NCI-H446 (cell line): ENCODE measurements at places on chromosomes 3 and 15.

- DNase-seq: no peak
Observed at GRCh38 chr3:180417241-180417640, 184.7 kb upstream of the TTC14 start.

- DNase-seq: no peak
Observed at GRCh38 chr3:82132210-82133069, 371.0 kb upstream of the GBE1 start.

DNA sequence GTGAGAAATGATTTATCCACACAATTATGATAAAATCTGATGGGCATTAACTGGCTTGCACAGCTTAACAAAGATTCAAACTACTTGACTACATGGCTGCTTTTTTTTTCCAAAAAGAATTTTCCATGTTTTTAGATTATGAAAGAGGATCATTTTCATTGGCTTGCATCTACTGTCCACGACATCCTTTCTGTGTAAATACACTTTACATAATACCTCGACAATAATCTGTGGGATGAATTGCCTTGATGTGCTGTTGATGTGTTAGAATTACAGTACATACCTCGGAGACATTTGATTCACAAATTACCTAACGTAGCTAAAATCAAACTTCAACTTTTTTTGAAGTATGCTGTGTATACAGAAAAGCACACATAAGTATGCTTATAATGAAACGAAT is 104.4 kb downstream of the PPP2R3A start:
- DNase-seq: no peak

- DNase-seq: no peak
Observed at GRCh38 chr15:92947071-92947730, 47.1 kb downstream of the CHD2 start.

GRCh38 chr3:180704532-180704931 is 25.2 kb upstream of the CCDC39 start:
- no peak for DNase-seq

DNA sequence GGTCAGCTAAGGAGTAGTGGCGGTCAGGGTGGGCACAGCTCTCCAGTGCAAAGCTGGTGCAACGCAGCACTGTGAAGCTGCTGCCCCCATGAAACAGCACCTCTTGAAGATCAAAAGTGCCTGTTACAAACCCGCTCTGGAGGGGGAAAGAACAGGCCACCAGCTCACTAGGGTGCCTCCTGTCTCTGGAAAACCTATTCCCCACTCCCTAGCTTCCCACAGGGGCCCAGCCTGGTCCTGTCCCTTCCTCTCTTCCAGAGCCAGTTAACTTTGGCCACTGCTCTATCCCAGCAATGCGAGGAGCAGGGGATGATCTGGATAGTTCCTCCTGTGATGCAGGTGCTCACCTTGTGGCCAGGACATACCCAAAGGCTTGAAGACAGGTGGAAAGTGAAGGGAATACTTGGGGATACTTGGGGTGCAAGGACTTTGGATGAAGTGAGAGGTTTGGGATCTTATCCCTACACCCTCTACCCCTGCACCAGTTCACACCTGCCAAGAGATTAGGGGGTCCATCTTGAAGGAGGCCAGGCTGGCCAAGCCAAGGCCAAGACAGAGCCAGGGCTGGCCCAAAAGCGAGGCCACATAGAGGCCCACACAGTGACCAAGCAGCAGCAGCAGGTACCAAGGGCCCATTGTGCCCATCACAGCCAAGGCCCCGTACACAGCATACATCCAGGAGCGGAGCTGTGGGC is 4.2 kb downstream of the HHATL start:
- DNase-seq: no peak

DNA sequence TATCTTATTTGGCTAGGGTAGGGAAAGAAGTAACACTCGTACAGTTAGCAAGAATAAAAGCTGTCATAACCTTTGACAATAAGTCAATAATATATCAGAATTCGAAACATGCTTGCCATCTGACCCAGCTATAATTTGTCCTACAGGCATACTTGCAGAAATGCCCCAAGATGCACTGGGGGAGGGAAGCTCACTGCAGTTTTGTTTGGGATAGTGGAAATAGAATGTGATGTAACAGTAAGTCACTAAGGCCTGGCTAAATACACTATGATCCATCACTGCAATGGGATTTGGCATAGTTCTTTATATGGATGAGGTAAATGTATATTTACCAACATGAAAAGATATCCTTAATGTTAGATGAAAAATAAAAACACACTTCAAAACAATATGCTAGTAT is 25.5 kb upstream of the TMOD3 start:
- no peak for DNase-seq

GRCh38 chr3:37762698-37763097 is 99.0 kb upstream of the CTDSPL start:
- DNase-seq: no peak

DNA sequence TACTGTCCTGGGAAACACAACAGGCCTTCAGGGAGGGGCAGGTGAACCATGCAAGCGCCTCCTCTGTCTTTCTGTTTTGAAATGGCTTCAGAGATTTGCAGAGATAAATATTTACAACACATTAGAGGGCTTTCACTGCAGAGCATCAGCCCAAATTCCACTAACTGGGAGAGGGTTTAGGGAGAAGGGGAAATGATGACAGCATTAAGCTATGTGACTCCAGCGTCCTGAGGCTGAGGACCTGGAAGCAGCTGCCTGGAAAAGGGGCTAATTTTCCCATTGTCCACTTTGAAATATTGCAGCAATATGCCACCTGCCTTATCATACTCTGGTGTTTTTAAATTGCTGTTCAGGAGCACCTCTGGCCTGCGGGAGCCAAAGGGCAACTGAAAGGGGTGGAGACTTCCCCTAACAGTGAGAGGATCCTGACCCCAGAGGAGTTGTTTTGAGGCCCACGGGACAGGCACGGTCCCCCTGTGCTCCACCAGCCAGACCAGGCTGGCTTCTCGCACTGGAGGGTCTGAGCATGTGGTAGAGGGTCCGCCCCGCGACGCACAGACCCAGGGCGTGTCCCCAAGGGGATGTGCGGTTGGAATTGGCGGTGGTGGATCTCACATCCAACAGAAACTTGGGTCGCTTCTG is 110.6 kb downstream of the XXYLT1 start:
- no peak for DNase-seq

- DNase-seq: no peak
Observed at GRCh38 chr3:45955017-45955647, 11.9 kb downstream of the CXCR6 start.

DNA sequence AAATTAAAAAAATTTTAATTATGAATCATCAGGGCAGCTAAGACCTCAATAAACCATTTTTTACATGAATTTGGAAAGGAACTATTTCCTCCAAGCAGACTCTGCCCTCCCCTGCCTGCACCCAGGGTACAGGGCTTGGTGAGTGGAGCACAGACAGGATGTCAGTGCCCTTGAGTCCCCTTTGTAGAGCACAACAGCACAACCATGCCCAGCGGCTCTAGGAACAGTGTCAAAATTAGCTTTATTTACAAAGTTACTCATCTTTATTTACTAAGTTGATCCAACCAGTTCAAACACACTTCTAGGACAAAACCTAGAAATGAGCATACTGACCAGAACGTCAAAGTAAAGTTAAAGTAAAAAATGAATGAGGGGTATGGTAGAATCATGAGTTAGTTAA is 90.6 kb upstream of the TSC22D2 start:
- DNase-seq: no peak

- no peak for DNase-seq
Observed at GRCh38 chr3:106068795-106069194, 200.0 kb upstream of the CBLB start.

GRCh38 chr3:55554634-55555425 is 67.7 kb upstream of the WNT5A start:
- no peak for DNase-seq

GRCh38 chr3:43017004-43017403 is 37.9 kb downstream of the GASK1A start:
- DNase-seq: no peak

DNA sequence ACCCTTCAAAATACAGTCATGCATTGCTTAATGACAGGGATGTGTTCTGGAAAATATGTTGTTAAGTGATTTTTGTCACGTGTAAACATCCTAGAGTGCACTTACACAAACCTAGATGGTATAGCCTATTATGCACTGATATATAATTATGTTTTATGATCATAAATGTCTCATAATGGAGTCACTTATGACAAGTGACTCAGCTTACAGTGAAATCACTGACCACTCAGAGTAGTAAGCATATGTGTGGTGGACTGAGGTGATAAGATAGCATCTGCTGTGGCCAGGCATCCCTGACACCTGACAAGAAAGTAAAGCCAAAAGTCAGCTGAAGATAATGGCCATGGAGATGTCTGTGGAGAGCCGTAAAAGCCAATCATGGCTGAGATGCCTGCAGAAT is 5.4 kb downstream of the ACAD11 start:
- DNase-seq: no peak

GRCh38 chr3:9198899-9199335 is 50.5 kb downstream of the SRGAP3 start:
- no peak for DNase-seq

GRCh38 chr15:27495963-27496459 is 525.0 kb downstream of the GABRG3 start:
- peak; percentile 76 for DNase-seq

- DNase-seq: peak; percentile 60
Observed at GRCh38 chr3:171283183-171283847, 176.9 kb downstream of the TNIK start.

- no peak for DNase-seq
Observed at GRCh38 chr3:191235331-191236314, 36.6 kb downstream of the OSTN start.

DNA sequence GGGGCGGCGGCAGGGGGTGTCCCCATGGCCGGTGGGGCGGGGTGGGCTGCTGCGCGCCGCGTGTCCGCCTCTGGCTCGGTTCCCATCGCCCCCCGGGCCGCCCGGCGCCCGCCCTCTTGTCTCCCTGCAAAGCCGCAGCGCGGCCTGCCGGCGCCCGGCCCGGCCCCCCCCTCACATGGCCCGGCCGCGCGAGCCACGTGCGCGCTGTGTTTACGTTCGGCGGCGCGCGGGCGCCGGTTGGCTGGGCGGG is 502 bp downstream of the NR1D2 start:
- DNase-seq: no peak

- no peak for DNase-seq
Observed at GRCh38 chr3:176074096-176074495, 1123.2 kb downstream of the TBL1XR1 start.

DNA sequence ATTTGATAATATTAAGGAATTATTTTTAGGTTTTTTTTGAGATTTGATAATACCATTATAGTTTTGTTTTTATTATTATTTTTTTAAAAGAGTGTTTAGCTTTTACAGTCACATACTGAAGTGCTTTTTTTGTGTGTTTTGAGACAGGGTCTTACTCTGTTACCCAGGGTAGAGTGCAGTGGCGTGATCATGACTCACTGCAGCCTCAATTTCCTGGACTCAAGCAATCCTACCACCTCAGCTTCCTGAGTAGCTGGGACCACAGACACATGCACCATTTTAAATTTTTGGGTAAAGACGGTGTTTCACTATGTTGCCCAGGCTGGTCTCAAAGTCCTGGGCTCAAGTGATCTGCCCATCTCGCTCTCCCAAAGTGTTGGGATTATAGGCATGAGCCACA is 73.0 kb downstream of the SUMF1 start:
- no peak for DNase-seq

DNA sequence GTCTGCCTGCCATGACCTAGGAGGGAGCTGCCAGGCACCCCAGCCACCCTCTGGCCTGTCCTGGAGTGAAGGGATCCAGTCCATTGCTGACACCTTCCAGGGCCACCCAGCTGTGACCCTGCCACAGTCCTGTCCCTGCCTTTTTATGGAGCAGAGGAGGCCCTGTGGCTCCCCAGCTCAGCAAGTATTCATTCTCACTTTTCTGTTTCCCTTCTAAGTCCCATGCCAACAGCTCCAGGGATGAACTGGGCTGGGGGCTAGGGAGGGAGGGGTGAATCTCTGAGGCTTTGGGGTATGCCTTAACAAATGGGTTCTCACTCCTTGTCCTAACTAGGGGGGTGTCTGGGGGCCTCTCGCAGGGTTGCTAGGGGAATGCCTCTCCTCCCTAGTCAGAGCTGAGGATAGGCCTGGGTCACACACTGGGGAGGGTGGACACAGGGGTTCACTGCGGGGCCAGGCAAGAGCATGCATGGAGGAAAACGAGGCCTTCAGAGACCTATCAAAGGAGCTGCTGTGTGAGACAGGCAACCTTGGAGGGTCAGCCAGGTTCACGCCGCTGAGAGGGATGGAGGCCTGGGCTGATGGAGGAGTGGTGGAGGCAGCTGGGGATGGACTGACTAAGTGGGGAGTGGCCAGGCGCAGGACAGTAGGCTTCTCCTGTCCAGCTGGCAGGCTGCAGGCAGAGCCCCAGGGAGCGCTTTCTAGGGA is 31.8 kb downstream of the EPHB3 start:
- DNase-seq: no peak

- no peak for DNase-seq
Observed at GRCh38 chr3:78820542-78820941, 947.3 kb downstream of the ROBO1 start.

DNA sequence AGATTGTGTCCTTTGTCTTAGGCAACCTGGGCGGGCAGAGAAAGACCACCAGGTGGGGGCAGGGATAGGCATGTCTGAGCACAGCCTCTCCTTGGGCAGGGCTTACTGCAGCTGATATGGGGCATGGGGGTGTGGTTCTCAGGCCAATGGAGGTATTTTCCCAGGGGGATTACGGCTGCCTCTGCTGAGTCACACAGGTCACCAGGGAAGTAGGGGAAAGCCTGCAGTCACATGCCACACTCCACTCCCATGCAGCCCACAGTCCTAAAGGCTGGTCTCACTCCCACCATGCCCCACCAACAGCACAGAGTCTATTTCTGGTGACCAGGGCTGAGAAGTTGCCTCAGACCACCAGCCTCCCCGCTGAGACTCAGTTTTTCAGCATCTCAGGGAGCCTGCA is 466.4 kb downstream of the DIPK2A start:
- no peak for DNase-seq

GRCh38 chr3:107432646-107433045 is 55.4 kb downstream of the CCDC54 start:
- no peak for DNase-seq

DNA sequence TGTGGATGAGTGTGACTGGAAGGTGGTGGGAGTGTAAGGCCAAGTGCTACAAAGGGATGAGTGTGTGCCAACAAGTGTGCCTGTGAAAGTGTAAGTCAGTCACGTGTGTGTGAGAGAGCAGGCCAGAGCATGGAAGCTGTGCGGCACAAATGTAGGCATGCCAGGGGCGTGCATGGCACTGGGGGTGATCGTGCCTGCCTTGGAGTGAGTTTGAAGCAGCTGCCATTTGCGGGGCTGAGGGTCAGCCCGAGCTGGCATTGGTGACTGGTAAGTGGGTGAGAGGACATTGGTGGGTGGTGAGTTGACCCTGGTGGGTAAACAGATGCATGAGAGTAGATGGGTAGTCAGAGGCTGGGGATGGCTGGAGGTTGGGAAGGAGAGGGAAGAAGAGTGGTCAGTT is 24.5 kb downstream of the CD276 start:
- DNase-seq: no peak
